Hindlimb muscle (tissue), 1 donor: ENCODE measurements at places on chromosomes 6 and 20. TPM values are rescaled to one million over a fixed set of nuclear protein-coding genes. Genes with fewer than 3 reads are reported as not detected.
A peak's percentile ranks its signal among the peaks of the same experiment; 100 is the strongest.

- no peak for DNase-seq
Measured at GRCh38 chr6:169200893-169201514, 52.6 kb downstream of the THBS2 start.

- DNase-seq, result no peak
Measured at GRCh38 chr6:53815381-53816119, 20.7 kb downstream of the LRRC1 start.

DNA sequence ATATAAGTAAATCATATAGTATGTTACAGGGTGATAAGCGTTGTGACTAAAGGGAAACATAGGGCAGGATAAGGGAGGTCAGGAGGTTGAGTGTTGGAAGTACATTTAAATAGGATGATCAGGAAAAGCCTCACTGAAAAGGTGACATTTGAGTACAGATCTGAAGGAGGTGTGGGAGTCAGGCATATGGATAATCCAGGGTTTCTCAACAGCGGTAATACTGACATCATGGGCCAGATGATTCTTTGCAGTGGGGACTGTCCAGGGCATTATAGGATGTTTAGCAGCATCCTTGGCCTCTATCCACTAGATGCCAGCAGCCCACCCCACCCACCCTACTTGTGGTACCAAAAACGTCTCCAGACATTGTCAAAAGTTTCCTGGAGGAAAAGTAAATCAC, 292.6 kb upstream of the PREP start:
- no peak for DNase-seq

DNA sequence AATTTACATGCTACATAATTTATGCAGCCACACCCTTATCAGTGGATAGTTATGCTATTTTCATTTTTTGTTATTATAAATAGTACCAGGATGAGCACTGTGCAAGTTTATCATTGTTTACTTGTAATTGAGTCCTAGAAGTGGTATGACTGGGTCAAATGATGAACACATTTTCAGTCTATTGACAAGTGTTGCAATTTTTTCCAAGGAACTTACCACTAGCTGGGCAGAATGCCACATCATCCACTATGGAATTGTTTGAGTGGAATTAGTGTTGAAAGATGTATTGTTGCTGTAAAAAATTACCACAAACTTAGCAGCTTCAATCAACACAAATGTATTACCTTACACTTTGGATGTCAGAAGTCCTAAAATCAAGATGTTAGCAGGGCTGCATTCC, 38.1 kb upstream of the OPN5 start:
- DNase-seq, result no peak

DNA sequence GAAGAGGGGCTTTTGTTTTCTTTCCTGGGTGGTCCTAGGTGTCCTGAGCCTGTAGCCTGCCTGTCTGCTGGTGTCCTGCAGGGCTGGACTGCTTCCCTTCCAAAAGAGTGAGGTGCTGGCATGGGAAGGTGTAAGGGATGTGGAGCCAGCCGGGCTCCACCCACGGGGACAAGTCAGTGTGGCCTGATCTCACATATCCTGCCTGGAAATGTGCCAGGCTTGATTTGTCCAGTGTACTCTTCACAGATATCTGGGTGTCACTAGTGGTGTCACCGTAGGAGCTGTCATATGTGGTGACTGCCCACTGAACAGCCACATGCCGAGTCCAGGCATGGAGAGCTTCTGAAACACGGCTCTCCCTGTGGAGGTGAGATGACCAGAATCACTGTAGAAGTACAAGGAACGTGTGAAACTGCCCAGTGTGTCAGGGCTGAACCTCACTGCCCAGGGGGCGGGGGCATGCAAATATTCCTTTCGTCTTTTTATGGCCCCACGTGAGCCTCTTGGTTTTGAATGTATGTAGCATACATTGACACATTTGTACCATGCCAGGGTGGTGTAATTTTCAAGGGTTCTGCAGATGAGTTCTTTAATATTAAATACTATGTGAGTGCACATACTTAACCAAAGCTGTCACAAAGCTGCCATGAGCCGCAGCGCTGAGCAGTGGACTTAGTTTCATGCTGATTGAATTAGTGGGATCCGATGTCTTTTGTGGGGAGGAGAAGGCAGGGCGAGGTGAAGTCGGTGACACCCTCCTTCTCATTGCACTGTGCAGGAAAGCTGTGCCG, 55.8 kb downstream of the CDH4 start:
- no peak for DNase-seq

DNA sequence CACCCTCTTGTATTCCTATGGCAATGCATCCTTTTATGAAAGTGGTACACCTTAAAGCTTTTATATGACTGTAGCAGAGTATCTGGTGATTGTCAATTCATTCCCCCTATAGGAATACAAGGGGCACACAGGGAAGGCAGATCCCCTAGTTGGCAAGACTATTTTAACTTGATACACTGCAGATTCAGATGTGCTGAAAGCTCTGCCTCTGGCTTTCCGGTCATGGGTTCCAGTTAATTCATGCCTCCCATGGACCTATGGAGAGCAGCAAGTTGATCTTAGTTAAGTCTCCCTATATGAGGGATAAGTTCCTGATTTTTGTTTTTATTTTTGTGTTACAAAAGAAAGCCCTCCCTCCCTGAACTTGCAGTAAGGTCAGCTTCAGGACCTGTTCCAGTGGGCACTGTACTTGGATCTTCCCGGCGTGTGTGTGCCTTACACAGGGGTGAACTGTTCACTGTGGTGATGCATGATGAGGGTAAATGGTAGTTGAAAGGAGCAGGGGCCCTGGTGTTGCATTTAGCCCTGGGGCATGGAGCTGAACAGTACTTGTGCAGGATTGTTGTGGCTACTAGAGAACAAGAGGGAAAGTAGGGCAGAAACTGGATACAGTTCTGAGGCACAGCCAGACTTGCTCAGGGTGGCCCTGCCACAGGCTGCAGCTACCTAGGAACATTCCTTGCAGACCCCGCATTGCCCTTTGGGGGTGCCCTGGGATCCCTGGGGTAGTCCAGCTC, 292.1 kb downstream of the ESR1 start:
- no peak for DNase-seq

DNA sequence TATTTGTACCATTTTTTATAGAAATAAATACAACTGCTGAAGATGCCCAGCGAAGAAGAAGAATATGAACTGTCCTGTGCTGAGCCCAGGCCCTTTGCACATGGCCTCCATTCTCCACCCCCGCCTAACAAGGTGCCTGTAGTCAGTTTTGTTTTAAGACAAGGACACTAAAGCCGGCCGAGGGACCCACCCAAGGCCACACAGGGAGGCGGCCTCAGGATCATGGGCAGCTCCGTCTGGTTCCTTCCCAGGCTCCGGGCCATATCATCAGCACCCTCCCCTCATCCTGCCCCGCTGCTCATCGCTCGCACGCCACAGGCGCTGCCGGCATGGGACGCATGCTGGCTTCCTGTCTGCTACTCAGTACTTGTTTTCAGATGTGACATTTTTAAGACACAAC, 21.3 kb downstream of the PSMG4 start:
- no peak for DNase-seq

DNA sequence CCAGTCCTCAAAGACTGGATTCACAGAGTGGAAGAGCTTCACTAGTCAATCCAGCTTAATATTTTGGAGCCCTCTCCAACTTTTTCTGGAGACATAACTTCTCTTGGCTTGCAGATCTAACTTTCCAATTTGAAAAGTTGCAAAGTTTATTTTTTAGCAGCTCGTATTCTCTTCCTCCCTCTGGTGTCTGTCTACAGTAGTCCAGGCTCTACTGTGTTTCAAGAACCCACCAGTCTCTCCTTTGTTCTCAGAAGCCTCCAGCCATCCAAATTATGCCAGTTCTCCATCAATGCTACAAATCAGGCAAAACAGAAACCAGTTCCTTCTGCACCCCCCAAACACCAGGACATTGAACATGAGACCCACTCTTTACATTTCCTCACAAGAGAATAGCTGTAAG, 376.1 kb upstream of the OPRM1 start:
- DNase-seq, result no peak

DNA sequence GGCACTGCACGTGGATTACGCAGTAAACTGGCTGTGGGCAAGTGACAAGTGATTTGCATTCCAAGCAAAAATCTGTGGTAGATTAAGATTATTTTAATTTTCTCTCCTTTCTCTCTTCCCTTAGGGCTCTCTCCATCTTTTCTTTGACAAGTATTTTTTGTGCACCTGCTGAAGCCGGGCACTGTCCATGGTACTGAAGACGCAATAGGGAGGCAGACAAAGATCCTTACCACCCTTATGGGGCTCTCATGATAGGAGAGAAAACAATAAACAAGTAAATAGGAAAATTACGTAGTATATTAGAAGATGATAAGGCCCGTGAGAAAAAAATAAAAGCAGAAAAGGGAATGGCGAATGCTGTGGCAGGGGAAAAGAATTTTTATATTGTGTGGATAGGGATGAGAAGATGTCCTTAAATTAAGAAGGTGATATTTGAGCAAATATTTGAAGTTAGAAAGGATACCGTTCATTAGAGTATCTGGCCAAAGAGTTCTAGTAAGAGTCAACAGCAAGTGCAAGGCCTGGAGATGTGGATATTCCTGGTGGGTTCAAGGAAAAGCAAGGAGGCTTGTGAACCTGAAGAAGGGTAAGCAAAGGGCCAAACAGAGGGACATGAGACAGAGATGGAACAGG, 146.0 kb downstream of the LAMP5 start:
- DNase-seq, result peak; percentile 6

- DNase-seq, result no peak
Measured at GRCh38 chr6:138657065-138657425, 116.5 kb upstream of the CCDC28A start.

GRCh38 chr20:19995220-19995863, 21.8 kb upstream of the NAA20 start:
- DNase-seq, result no peak

CYP39A1 gene
- 1.5 TPM for polyA plus RNA-seq

TENT5A gene
- polyA plus RNA-seq, result 5.8 TPM

DTD1 gene
- polyA plus RNA-seq, result 14.0 TPM

SYNGAP1 gene
- 30.5 TPM for polyA plus RNA-seq
